GDM1 (cell line): ENCODE measurements at places on chromosomes 6 and 20.

DNA sequence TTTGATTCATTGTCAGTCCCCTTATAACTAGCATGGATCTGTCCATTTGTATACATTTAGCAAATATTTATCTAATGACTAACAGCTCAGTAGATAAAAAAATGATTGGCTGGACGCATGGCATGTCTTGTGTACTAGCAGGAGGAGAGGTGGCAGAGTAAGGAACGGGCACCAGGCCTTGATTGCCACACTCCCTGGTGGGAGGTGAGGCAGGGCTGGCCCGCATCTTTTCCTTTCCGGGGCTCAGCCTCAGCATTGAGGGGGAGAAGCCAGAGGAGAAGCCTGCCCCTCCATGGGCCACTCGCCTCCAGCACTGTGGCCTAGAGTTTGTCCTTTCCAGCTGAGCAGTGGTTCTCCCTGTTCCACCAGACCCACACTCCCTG is 84.9 kb upstream of the TMEM181 start:
- no peak for DNase-seq

DNA sequence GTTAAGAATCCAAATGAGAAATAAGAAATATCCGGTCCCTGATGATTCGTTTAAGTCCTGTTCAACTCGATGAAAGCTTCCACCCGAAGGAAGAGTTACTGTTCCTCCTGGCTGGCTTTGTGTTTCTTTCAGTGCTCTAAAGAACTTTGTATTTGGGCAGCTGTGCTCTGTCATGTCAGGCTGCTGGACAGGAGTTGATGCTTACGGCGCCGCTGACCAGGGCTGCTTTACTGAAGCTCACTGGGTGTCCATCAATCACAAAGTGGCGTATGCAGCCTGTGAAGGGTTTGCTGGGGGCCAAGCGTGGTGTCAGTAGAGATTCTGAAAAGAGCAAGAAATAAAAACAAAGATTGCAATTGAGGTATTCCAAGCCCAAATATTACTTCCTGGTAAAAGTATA is 21.9 kb downstream of the FAM229B start:
- DNase-seq = no peak

- peak; percentile 44 for DNase-seq
Observed at GRCh38 chr6:43838276-43839036, 68.4 kb downstream of the VEGFA start.

GRCh38 chr6:135064586-135064985 is 10.0 kb upstream of the HBS1L start:
- DNase-seq = no peak

DNA sequence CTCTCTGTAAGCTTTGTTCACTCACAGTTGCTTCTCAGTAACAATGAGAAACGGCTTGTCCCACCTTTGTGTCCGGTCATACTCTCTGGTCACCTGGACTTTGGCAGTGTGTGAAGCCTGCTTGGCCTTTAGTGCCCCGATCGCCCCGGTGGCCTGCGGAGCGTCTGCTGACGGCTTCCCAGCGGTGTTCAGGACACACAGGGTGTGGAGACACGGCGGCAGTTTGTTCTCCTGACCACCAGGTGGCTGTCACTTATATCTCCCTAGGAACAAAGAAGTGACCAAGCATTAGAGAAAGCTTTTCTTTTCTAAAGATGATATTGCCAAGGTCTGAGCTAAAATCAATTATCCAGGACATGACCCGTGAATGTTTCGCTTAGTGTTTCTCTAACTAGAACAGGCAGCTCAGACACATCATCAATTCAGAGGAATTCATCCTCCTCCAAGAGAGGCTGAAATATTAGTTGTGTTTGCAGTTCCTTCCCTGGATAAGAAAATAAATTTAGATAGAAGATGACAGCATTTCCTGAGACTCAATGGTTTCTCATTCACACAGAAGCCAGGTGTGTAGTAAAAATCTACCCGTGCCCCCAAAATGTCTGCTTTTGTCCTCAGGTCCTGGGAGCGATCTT is 167.4 kb upstream of the THBS2 start:
- DNase-seq = no peak

GRCh38 chr6:5680095-5680494 is 326.6 kb downstream of the NRN1 start:
- no peak for DNase-seq

DNA sequence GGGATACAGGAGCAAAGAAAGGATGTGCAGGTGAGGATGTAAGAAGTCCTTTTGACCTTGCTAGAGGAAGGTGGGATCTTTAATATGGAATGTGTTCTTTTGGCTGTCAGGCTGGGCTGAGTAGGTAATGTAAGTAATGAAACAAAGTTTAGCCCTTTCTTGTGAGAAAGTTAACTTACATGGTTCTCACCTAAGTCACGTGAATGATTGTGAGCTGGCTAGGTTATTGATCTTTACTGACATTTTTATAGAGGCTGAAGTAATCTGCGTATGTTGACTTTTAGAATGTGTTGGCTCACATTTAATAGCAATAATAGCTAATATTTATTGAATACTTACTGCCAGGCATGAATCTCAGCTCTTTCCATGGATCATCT is 2.6 kb downstream of the TOP1 start:
- no peak for DNase-seq

DNA sequence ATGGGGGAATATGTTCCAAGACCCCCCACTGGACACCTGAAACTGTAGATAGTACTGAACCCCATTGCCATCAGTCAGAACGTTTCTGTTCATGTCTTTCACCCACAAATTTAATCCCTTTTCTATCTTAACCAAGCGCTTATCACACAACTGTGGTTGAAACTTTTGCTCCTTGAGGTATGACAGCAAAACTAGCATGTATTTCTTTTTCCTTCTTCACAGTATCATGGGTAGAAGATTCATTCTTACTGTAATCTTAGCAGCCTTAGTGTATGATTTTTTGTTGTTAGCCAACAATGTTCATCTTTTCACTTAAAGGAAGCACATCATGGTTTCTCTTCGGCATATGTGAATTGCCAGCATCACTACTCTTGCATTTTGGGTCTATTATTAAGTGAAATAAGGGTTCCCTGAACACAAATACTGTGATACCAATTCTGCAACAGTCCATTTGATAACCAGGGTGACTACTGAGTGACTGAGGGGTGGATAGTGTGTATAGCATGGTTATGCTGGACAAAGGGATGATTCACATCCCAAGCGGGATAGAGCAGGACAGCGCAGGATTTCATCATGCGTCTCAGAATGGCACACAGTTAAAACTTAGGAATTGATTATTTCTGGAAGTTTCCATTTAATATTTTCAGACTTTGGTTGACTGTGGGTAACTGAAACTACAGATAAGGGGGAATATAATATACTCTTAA is 41.8 kb downstream of the KCNS1 start:
- DNase-seq = no peak

GRCh38 chr20:21344961-21345360 is 41.8 kb downstream of the XRN2 start:
- no peak for DNase-seq

GRCh38 chr6:135073756-135074393 is 19.3 kb upstream of the HBS1L start:
- DNase-seq = no peak

DNA sequence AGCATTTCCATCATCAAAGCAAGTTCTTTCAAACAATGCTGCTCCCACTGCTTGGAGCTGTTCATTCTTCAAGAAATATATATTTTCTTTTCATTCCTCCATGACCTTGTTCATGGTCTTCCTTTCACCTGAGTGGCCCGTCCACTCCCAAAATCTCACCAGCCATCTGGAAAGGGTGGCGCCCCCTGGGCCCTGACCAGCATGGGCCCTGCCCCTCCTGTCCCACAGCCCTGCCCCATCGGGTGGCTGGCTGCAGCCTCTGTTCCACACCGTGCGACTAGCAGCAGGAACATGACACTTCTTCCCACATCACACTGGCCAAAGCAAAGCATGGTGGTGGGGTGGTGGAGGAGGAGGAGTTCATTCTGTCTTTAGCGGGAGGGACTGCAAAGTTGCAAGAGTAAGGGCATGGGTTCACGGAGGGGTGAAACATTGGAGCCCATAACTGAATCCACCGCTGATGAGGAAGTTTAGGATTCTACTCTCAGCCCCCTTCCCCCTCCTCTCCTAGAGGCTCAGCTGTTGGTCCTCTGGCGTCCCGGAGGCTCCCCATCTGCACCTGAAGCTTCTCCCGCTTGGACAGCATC is 195.2 kb upstream of the SLC24A3 start:
- DNase-seq = no peak

DNA sequence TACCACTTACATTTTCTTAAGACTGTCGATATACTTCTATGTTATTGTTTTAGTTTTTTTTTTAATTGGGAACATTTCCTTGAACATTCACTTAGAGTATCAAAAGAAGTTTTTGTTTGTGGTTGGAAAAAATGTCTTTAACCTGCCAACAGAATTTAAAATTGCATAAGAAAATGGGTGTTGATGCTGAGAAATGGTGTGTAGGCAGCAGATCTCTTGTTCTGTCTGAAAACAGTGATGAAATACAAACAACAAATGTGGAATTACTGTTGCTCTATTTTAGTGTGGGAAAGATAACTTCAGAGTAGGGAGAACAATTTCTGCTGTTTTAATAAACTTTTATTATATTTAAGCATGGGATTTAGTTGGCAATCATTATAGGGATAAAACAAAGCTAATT is 293.5 kb downstream of the CDKAL1 start:
- no peak for DNase-seq

DNA sequence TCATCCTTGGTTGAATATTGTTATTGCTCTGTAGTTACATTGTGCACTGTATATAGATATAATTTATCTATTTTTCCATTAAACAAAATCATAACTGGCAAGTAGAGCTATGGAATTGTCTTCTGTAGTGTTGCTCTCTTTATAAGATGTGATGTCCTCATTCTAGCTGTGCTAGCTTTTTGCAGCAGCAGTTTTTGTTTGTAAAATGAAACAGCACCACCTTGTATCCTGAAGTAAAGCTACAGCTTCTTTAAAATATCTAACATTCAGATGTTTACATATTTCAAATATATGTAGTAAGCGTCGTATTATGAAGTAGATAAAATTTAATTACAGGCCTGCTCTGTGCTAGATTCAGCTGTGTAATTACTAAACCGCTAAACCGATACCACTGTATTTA is 328.8 kb upstream of the MANEA start:
- DNase-seq = no peak

- peak; percentile 31 for DNase-seq
Observed at GRCh38 chr20:881051-881782, 34.9 kb downstream of the ANGPT4 start.

- no peak for DNase-seq
Observed at GRCh38 chr20:23325107-23325506, 25.5 kb upstream of the NXT1 start.

DNA sequence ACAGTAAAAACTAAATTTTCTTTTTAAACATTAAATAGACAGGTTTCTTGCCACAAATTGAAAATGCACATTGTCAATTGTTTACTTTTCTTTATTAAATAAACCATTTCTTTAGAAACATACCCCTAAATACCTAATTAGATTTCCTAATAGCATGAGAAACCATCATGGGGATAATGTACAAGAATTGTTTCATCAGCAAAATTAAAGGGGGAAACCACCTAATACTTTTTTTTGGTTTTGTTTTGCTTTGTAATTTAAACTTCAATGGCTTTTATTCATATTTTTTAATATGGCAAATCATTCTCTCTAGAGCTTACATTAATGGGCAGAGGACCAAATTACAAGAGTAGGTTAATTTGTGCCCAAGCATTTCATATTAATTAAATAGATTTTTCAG is 987.9 kb downstream of the EPHA7 start:
- DNase-seq = no peak

GRCh38 chr20:47684306-47685080 is 100.8 kb downstream of the SULF2 start:
- DNase-seq = no peak

DNA sequence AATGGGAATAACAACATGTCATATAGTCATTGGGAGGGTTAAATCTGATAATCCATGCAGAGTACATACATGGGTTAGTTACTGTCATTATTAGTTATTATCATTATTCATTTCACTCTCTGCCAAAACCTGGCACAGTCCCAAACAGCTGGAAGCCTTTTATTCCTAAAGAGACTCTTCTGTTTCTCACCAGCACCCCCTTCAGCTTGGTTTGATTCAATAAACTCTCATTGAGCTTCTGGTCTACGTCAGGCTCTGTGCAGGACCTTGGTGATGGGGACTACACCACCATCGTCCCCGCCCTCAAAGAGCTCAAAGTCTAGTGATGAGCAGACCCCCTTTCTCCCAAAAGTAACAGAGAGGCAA is 2.3 kb downstream of the KCNK15 start:
- no peak for DNase-seq

GRCh38 chr20:37384683-37385174 is 38.8 kb downstream of the SRC start:
- no peak for DNase-seq

GRCh38 chr20:32585586-32586127 is 524 bp upstream of the NOL4L start:
- no peak for DNase-seq

- no peak for DNase-seq
Observed at GRCh38 chr6:4561773-4562400, 214.3 kb upstream of the CDYL start.

- DNase-seq = no peak
Observed at GRCh38 chr6:3247255-3248146, 11.2 kb upstream of the PSMG4 start.

- DNase-seq = peak; percentile 15
Observed at GRCh38 chr6:116111552-116112528, 11.2 kb downstream of the NT5DC1 start.

DNA sequence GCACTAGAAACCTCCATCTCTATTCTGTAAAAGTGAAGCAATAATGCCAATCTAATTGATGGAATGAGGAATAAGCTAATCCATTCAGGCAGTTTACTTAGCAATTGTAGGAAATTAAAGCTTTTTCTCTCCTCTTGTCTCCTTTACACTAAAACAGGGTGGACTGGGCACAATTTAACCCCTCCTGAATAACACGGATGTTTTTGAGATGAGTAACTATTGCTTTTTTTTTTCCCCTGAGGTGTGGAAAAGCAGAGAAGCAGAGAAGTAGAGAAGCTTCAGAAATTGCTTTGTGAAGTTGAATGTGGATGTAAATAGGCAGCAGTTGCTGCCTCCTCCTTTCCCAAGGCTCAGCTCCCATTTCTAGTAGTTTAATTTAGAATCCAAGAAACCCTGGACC is 40.0 kb upstream of the GCNT2 start:
- DNase-seq = no peak

DNA sequence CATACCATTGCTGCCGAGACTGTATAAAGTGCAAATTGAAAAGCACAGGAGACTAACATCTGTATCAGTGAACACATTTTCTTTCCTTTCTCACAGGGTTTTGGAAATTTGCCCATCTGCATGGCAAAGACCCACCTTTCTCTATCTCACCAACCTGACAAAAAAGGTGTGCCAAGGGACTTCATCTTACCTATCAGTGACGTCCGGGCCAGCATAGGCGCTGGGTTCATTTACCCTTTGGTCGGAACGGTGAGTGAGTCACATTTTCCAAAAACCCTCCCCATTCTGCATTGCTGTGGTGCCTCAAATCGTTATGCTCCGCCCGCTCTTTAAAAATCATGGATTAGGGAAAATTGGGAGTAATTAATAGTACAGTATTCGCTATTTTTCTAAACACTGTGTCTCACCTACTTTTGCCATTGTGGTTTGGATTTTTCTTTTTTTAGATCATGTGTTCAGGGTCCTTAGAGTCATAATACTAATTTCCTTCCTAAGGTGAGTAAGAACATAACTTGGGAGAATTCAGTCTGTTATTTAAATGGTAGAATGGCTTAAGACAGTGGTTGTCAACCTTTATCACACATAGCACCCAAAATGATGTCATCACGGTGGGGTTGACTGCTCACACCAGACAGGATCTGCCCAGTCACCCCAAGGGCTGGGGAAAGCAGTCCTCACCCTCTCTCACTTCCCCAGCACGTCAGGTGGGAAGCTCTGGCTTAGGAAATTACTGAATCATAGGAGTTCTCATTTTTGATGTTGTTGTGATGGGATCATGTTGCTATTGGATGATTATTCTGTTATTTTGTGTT is 171.6 kb downstream of the MTHFD1L start:
- DNase-seq = no peak
